ENCODE measurements at places on chromosomes 5 and 9. TPM values are rescaled to one million over a fixed set of nuclear protein-coding genes. Genes with fewer than 3 reads are reported as not detected.

The CDH6 gene
- not detected for total RNA-seq

The GABRA6 gene
- total RNA-seq, result not detected

The KCNV2 gene
- not detected for total RNA-seq

The PCDHB12 gene
- total RNA-seq, result 0.26 TPM

The IARS1 gene
- total RNA-seq, result 122 TPM

The C5orf52 gene
- not detected for total RNA-seq

The GPR107 gene
- total RNA-seq, result 29.3 TPM

The ITGA1 gene
- total RNA-seq, result 61.1 TPM

The SLC36A3 gene
- total RNA-seq, result not detected

The CHSY3 gene
- total RNA-seq, result 3.0 TPM

The SH3RF2 gene
- total RNA-seq, result not detected

The NSG2 gene
- total RNA-seq, result not detected

The PCDHB2 gene
- total RNA-seq, result 0.39 TPM

The PHF24 gene
- total RNA-seq, result under 0.01 TPM

The C1QTNF2 gene
- total RNA-seq, result 0.38 TPM

The WDR31 gene
- 0.38 TPM for total RNA-seq

The PCDHA2 gene
- total RNA-seq, result not detected

The TIGD6 gene
- total RNA-seq, result 5.3 TPM

The ENHO gene
- under 0.01 TPM for total RNA-seq

The ECM2 gene
- not detected for total RNA-seq

The PRSS3 gene
- 12.8 TPM for total RNA-seq

The DNAJC18 gene
- total RNA-seq, result 5.9 TPM

Measured in dermis microvascular lymphatic vessel endothelial cell (primary cell).